Activated CD4-positive, alpha-beta T cell treated with anti-CD3 and anti-CD28 coated beads, Interleukin-2, amount 10 ng/mL, durations not matched to agents 24 days and 14 days (primary cell): ENCODE measurements at places on chromosomes 4 and X. TPM values are rescaled to one million over a fixed set of nuclear protein-coding genes. Genes with fewer than 3 reads are reported as not detected.

The SHOX gene
- not detected in 2 replicates for total RNA-seq

GRCh38 chrX:17374619-17375366 is at the start of gene NHS:
Gene NHS (plus strand): TSS chrX:17375200. CDS start chrX:17375758, 558 bp downstream.
- no peak for DNase-seq

- DNase-seq, result no peak
Observed at GRCh38 chr4:113960684-113961321, 18.6 kb downstream of the ARSJ start.

DNA sequence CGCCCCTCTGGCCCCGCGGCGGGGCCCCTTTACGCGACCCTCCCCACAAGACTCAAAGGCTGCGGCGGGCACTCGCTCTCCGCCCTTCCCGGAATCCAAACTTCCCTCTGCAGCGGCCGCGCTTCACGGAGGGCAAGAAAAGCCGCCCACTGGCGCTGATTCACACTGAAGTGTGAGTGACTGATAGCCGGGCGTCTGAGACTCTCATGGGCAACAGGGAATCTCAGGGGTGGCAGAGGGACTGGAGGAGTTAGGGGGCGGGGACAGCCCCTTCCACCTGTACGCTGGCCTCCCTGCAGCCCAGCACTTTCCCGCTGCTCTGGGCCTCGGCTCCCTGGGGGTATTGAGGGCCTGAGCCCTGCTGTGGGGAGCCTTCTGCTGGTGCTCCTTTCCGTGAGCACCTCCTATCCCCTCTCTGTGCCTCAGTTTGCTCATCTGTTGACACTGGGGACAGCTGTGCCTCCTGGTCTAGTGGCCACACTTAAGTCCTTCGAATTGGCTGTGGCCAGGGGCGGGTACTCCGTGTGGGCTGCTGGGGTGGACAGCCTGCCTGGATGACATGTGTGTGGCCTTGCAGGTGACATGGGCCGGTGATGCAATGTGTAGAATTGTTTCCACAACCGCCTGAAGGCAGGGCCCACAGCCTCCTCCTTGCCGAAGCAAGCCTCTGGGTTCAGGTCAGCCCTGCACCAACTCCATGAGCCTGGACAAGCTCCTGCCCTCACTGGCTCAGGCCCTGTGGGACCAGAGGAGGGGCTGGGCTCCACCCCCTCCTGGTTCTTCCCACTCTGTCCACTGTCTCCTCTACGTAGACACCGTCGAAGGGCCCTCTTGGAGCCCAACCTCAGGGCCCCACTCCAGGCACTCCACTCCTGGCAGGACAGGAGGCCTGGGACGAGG is 951 bp downstream of the SH3BP2 start:
- peak; percentile 75 for DNase-seq

GRCh38 chr4:6366581-6366980 is 96.9 kb downstream of the WFS1 start:
- no peak for DNase-seq

The CT47A1 gene
- total RNA-seq, result not detected in 2 replicates

DNA sequence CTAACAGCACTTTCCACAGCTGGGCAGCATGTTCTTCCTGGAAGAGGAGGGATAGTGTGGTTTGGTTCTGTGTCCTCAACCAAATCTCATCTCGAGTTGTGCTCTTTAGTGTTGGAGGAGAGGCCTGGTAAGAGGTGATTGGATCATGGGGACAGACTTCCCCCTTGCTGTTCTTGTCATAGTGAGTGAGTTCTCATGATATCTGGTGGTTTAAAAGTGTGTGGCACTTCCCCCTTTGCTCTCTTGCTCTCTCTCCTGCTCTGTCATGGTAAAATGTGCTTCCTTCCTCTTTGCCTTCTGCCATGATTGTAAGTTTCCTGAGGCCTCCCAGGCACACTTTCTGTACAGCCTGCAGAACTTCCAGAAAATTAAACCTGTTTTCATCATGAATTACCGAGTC is 133.7 kb upstream of the NDP start:
- no peak for DNase-seq

The ALPK1 gene
- 8.8 and 9.1 TPM in 2 replicates for total RNA-seq

DNA sequence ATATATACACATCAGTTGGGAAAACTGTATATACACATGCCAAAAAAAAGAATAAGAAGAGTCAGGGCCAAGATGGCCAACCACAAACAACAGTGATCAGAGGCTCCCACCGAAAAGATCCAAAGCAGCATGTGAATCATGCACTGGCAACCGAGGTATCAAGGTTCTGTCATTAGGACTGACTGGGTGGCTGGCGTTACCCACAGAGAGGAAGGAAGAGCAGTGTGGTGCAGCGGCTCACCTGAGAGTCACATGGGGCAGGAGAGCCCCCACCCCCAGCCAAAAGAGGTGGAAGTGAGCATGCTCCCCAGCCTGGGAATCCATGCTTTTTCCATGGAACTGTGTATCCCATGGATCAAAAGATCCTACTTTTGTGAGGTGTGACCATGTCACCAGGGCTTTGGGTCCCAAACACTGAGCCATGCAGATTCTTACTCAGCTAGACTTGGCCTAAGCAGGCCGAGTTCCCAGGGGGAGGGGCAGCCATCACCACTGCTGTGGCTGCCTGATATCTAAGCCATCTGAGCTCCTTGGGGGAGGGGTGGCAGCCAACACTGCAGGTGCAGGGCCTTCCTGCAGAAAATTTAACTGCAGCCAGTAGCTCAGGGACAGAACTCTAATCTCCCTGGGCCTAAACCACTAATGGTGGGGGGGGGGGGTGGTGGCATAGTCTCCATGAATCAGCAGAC is 52.8 kb downstream of the P2RY10 start:
- DNase-seq, result peak; percentile 58

The TMPRSS11F gene
- total RNA-seq, result not detected in 2 replicates

DNA sequence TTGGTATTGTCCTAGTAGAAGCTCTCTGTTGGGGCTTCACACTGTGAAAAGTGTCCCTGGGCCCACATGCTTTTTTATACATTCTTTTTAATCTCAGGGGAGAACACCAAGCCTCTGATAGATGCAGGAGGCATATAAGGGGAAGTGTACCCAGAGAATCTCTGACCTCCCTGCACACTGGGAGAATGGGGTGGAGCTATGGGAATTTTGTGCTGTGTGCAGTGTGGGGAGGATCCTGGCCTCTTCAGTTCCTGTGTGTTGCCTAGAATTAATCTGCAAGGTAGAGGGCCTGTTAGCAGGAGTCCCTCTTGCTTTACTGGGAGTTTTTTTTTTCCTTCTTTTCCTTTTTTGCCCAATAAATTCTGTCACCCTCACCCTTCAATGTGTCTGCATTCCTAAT is 49.2 kb upstream of the SPIN4 start:
- no peak for DNase-seq

The MAGEB2 gene
- not detected in 2 replicates for total RNA-seq

The AKAP17A gene
- 59.6 and 62.0 TPM in 2 replicates for total RNA-seq

The GLA gene
- 66.6 and 70.7 TPM in 2 replicates for total RNA-seq

- no peak for DNase-seq
Observed at GRCh38 chr4:111064342-111064993, 441.6 kb upstream of the PITX2 start.

The NXF2B gene
- total RNA-seq, result not detected in 2 replicates

DNA sequence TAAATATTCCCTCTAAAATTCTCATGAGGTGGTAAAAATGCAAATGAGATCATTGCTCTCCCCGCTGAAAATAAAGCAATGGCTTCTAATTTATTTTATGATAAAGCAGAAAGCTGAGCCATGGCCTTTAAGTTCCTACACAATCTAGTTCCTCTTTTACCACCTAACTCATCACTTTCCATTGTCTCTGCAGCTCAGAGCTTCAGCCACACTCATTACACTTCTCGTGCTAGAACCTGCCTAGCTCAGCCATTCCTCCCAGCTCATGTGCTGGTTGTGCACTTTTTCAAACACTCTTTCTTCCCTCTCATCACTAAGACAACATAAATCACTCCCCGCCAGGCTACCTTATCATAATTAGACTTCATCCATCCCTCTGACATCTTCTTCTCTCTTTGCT is 1112.1 kb upstream of the PRKX start:
- no peak for DNase-seq

The SPIN2A gene
- 0.66 and 1.0 TPM in 2 replicates for total RNA-seq

The NXF2 gene
- not detected in 2 replicates for total RNA-seq

DNA sequence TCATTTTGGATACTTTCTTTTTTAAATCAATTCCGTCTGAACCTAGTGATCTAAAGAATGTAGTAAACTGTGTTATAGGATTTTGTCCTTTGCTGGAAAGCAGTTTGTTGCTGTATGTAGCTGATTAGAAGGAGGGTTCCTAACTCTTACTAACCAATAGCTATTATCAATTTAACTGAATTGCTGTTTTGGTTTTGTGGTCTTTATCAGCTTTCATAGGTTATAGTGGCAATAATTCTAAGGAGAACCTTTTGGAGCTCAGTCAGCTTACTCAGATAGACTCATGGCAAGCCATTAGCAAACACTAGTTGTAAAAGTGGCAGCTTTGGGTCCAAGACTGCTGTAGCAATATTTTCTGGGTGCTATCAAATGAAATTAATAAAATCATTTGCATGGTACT is 29.6 kb downstream of the SH3BGRL start:
- DNase-seq, result no peak

The ACSL1 gene
- 38.3 and 41.7 TPM in 2 replicates for total RNA-seq

The HPGD gene
- 1.1 and 1.4 TPM in 2 replicates for total RNA-seq

GRCh38 chrX:63652086-63652765 is 132.8 kb downstream of the ARHGEF9 start:
- DNase-seq, result no peak

DNA sequence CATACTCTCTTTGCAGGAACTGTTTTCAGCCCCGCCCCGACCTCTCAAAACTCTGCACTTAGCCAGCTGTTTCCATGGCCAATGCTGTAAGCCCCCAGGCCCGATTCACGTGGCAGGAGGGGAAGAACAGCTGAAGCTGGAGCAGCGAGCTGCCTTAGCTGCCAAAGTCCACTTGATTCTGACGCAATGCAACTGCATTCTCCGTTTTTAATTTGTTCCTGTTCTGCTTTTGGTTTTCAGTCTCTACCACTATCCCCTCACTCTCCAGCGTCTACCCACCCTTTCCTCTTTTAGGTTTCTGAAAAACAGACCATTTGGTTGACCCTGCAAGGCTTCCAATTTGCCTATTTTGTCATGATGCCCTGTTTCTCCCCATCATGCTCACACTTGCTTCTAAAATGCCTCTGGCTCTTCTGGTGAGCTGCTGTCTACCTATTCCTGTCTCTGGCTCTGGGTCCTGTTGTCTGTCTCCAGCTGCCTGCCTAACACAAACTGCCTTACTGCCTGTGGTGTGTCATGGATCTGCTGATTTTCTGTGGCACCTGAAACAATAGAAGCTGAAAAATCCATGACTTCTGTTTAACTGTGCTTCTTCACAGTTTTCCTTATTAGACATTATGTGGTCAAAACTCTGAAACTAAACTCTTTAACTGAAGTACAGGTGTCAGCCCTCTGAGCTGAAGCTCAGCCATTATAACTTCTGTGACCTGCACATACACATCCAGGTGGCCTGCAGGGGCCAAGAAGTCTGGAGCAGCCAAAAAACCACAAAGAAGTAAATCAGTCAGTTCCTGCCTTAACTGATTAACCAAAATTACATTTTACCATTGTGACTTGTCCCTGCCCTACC is 160.5 kb upstream of the AGTR2 start:
- DNase-seq, result no peak

DNA sequence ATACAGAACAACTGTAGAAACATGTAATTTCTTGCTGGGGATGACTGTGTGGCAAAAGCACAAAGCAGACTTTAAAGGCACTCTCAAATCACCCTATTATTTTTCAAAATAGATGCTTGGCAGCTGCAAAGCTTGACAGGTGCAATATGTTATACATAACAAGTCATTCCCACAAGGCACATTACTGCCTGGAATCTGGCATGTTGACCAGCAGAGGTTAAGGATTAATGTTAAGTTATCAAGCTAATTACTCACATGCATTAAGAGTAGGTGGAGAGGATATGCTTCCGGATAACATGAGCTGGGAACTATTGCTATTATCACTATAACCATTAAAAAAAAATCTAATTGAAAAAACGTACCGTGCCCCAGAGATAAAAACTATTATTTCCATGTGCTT is 17.8 kb downstream of the ANOS1 start:
- no peak for DNase-seq

The USO1 gene
- total RNA-seq, result 42.8 and 44.0 TPM in 2 replicates

The KLB gene
- not detected in 2 replicates for total RNA-seq

The AMBN gene
- total RNA-seq, result not detected in 2 replicates

DNA sequence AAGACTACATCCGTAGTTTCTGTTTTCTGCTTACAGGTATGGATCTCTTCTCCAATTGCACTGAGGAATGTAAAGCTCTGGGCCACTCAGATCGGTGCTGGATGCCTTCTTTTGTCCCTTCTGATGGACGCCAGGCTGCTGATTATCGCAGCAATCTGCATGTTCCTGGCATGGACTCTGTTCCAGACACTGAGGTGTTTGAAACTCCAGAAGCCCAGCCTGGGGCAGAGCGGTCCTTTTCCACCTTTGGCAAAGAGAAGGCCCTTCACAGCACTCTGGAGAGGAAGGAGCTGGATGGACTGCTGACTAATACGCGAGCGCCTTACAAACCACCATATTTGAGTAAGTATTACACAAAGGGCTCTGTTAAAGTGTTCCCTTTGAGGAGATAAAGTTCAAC is 13.8 kb downstream of the PCDH10 start:
- DNase-seq, result no peak

GRCh38 chr4:176186671-176187395 is 8.6 kb downstream of the SPATA4 start:
- DNase-seq, result no peak

DNA sequence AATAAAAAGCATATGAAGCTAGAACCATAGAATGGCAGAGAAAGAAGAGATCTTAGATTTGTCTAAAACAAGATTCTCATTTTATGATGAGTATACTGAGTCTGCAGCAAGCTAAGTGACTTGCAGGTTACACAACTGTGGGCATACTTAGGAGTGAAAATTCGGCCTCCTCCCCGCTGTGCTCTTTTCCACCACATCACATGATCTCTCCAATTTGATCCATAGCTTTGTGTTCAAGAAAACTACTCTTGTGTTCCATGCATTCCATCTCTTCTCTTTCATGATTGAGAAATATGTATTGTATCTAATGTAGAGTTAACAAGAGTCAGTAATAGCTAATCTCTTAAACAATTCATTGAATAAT is 234.3 kb downstream of the SCFD2 start:
- DNase-seq, result no peak

The CDKL2 gene
- total RNA-seq, result 0.36 TPM in 1 of 2 replicates, not detected in the other

DNA sequence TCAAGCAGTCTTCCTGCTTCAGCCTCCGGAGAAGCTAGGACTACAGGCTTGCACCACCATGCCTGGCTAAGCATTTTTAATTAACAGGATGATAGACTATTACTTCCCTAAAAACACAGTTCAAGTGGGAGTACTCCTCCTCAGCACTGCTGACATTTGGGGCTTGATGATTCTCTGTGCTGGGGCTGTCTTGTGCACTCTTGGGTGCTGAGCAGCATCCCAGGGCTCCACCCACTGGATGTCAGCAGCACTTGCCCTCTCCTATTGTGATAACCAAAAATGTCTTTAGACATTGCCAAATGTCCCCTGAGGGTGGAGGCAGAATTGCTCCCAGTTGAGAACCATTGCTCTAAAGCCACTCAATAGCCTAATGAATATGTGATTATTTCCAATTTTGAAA is 60.4 kb downstream of the CLCN4 start:
- no peak for DNase-seq

- DNase-seq, result no peak
Observed at GRCh38 chr4:4838936-4839810, 20.3 kb upstream of the MSX1 start.

The PCDH19 gene
- not detected in 2 replicates for total RNA-seq
